ENCODE measurements at places on chromosomes 13 and 19.

DNA sequence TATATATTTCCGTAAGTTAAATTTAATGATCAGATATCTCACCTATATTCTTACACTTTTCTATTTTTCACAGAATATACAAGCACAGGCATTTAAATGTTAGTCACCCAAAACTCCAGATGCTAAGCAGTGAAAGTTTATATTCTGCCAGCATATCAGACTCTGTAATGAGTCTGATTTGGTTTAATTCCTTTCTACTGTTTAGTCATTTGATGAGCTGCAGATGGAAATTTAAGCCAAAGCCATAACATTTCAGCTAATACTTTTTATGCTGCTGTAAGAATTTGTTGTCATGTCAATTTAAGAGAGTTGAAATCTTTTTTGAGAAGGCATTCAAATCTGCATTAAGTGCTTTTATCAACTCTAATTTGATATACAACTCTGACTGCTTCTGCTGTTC is 8.0 kb downstream of the FRY start:
- no peak for DNase-seq

GRCh38 chr13:114048443-114048842 is 74.6 kb upstream of the C13orf46 start:
- no peak for DNase-seq

GRCh38 chr13:31545616-31546015 is 193.7 kb upstream of the RXFP2 start:
- DNase-seq, result no peak

- DNase-seq, result no peak
These were observed 11.1 kb upstream of the NFIX start for GRCh38 chr19:12984143-12984627.

DNA sequence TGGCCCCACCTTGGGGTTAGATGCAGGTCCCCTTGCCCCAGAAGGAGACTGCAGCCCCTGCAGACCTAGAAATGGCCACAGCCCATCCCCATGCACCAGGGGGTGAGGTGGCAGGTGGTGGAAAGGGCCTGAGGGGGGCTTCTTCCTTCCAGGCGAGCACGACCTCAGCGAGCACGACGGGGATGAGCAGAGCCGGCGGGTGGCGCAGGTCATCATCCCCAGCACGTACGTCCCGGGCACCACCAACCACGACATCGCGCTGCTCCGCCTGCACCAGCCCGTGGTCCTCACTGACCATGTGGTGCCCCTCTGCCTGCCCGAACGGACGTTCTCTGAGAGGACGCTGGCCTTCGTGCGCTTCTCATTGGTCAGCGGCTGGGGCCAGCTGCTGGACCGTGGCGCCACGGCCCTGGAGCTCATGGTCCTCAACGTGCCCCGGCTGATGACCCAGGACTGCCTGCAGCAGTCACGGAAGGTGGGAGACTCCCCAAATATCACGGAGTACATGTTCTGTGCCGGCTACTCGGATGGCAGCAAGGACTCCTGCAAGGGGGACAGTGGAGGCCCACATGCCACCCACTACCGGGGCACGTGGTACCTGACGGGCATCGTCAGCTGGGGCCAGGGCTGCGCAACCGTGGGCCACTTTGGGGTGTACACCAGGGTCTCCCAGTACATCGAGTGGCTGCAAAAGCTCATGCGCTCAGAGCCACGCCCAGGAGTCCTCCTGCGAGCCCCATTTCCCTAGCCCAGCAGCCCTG is 4.2 kb upstream of the F10 start:
- no peak for DNase-seq

DNA sequence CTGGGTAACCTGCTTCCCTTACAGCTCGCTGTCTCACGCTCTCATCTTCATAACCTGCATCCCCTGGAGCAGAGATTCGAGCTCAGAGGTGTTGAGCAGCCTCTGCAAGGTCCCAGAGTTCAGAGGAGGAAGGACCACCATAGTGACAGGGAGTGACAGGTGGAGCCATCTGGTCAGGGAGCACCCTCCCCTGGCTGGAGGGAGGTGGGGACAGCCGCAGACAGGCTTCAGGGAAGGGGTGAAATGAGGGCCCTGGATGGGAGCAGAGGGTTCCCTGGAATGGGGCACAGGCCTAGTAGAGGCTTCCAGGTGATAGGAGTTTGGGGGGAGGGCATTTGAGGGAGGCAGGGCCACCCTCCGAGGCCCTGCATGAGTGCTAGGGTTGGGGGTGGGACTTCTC is 82.1 kb downstream of the ZNF429 start:
- no peak for DNase-seq

- DNase-seq, result no peak
These were observed 19.2 kb downstream of the GPX4 start for GRCh38 chr19:1122972-1123363.

DNA sequence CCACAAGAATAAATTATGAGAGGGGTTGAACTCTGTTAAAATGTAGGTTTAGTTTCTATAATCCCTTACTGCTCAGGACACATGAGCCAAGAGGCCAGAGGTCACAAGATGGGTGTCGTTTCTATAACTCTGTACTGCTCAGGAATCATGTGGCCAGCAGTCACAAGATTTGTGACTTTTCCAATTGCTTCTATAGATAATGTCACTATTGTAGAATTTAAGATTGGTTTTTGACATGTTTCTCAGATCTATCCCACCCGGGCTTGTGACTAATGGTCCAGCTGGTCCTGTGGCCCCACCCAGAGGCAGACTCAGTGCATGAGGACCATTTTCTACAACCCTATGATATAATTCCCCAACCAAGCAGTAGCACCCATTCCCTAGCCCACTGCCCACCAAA is 662.0 kb upstream of the KLF12 start:
- no peak for DNase-seq

DNA sequence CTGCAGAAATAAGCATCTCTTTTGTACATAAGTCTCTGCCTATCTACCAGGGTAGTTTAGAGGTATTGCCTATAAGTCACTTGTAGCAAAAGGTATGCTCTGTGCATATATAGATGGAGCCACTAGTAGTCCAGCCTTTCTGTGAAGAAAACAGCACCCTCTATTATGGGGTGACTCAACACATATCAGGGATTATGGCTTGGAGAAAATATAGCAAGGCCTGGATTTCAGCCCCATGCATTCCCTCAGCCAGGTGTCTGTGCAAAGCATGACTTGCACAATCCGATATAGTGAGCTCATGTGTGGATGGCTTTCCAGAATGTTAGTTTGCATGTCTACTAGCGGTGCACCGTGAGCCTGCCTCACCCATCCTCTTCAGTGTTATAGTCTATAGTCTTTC is 13.4 kb upstream of the NALCN start:
- no peak for DNase-seq

GRCh38 chr13:104831831-104832230 is 1703.6 kb downstream of the EFNB2 start:
- no peak for DNase-seq
